ENCODE measurements at places on chromosomes 11 and 22.

DNA sequence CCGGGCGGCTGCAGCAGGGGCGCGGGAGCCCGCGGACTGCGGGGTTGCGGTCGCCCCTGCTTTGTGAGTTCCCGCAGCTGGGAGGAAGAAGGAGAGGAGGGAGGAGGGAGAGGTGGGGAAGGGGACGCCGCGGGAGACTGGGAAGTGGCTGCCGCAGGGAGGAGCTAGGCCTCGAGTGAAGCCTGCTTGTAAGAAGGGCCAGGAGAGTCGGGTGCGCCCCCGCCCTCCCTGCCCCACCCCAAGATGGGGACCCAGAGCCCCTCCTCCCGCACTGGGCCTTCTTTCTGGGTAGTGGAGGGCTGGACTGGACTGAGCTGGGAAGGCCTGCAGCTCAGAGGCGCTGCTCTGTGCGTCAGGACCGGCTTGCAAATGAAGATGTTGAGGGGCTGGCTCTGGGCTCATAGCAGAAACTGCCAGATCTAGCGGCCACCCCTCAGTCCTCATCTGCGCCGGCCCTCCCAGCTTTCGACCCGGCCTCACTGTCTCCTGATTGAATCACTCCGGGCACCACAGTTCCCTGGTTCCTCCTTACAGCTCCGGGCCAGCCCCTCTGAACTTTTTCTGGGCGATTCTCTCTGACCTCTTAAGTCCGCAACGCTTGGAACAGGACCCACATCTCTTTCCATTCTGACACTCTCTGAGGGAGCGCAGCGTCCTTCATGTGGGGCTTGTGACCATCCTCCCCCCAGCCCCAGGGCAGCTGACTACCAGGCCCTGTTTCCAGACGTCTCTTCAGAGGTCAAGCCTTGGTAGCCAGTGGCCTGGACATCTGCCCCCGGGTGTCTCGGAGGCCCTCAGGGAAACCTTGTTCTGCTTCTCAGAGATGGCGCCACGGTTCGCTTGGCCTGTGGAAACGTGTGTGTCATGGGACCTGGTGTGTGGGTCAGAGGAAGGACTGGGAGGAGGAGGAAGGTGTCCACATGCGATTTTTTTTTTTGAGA, 21.9 kb downstream of the SERPINH1 start:
- DNase-seq: no peak

DNA sequence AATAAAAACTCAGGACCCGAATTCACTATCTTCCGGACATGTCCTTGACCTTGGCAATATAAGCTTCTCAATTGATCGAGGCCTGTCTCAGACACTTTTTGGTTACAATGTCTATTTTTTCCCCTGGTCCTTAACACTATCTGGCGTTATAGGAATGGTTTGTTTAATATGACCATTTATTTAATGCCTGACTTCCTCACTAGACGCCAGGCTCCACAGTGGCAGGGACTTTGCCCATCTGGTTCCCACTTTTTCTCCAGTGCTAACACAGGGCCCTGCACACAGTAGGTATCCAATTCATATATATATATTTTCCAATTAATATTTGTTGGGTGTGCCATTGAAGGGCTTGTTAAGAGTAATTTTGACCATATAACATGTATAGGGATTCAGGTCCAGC, 7.9 kb upstream of the CBX6 start:
- DNase-seq: no peak

GRCh38 chr11:70844387-70844786, 408.0 kb downstream of the SHANK2 start:
- DNase-seq: no peak

DNA sequence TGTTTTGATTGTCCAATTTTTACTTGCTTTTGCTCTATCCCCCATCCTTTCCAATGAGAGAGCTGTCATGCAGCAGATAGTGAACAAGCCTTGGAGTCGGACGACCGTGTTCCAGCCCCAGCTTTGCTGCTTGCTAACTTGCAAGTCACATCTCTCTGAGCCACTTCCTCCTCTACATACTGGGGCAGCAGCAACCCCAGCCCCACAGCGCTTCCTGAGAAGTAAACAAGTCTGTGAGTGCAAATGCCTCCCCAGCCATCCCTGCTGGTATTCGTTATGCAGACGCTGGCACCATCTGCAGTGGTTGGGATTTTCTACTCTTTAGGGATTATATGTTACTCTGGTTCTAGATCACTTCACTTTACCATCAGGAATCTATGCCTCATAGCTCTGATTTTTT, 35.0 kb downstream of the TPBGL start:
- DNase-seq: no peak

DNA sequence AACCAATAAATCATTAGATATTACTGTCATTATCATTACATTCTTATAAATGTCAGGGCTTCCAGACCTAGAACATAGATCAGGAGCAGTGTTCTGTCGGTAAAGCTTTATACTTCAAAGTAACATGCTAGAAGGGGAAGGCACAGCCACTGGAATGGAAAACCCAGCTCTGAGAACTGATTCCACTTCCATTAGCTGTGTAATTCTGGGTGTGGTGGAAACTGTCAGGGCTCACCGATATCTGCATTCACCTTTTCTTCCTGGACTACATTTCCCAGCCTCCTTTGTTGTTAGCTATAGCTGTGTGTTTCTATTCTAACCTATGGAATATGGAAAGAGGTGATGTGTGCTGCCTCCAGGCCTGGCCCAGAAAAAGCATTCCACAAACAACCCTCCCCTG, 585.8 kb downstream of the BUD13 start:
- no peak for DNase-seq

GRCh38 chr22:42697542-42698013, 23.1 kb downstream of the A4GALT start:
- peak; percentile 43 for DNase-seq

DNA sequence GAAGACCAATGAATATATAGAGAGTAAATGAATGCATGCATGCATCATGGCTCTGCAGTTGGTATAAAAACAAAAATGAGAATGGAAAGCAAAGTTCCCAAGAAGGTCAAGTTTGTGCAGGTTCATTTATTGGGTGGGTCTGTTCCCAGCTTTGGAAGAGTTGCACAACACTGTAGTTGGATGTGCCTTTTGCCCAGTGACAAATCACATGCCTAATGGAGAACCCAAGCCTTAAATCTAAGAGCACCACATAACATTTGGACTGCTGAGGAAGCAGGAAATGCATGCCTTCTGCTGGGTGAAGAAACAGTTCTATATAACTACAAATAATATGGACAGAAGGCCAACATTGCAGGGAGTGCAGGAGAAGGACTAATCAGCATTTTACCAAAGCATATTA, 30.6 kb downstream of the PRCP start:
- DNase-seq: no peak

DNA sequence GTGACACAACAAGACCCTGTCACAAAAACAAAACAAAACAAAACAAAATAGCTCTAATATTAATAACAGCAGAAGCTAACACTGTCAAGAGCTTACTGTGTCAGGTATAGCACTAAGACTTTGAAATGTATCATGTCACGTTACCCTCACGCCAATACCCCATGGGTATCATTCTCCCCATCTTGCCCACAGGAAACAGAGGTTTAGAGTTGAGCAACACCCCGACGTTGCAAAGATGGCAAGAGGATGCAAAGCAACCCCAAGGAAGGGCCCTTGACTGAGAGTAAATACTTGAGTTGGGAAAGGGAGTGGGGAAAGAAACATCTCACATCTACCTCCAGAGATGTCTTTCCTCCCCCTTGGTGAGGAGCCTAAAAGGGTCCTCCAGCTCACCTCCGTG, 366.8 kb downstream of the LARGE1 start:
- no peak for DNase-seq

GRCh38 chr11:100066399-100066798, 620.7 kb upstream of the ARHGAP42 start:
- DNase-seq: no peak

DNA sequence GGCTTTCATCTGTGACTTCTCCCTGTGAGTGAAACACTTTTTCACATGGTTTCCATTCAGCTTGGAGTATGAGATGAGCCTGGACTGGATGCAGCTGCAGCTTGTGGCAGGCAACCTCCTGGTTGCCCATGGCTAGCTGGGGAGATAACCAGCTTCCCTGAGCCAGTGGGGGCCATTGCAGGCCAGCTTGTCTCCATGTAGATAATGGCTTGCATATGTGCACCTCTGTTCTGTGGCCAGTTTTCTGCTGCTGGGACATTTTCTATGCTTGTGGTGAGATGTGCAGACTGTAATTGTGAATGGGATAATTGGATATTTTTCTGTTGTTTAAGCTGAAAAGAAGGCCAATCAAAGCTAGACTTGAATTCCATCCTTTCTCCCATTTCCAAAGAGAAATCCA, 38.5 kb downstream of the INSC start:
- no peak for DNase-seq

GRCh38 chr11:36177836-36178235, 111.4 kb downstream of the COMMD9 start:
- no peak for DNase-seq

DNA sequence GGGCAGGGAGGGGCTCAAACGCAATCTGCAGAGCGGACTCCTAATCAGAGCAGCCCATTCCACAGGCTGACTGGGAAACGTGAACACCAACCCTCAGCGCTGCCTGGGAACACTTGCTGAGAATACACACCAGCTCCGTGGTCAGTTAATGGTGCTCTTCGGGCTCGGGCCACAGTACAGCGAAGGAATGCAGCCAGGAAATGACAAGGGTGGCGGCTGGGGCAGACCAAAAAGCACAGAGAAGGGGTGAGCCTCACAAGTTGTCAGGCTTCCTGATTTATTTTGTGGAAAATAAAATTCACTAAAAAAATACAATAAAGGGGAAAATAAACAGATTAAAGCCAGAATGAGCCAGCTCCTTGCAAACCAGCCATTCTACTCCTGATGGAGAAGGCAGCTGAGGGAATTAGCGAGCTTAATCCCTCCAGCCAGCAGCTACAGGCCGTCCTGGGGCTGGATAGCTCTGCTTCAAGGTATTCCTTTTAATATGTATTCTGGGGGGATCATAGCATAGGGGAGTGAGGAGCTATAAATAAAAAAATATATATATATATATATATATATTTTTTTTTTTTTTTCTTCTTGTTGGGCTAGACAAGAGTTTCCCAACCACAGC, 165.5 kb upstream of the NTM start:
- DNase-seq: no peak

DNA sequence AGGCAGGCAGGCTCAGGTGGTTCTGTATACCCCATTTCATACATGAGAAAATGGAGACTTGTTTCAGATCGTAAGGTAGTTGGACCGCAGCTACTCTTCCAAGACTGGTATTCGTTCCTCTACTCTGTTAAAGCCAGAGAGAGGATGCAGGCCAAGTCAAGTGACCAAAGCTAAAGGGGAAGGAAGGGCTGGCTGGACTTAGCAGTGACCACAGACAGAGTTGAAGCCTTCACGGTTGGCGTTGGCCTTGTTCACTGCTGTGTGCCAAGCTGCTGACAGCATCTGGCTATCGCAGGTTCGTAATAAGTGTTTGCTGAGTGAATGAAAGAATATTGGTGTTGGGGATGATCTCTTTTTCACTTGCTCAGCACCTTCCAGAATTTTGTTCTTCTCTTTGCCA, 64.2 kb downstream of the PTPRJ start:
- DNase-seq: no peak

- no peak for DNase-seq
These were observed 119.2 kb downstream of the FEZ1 start for GRCh38 chr11:125376856-125377255.

DNA sequence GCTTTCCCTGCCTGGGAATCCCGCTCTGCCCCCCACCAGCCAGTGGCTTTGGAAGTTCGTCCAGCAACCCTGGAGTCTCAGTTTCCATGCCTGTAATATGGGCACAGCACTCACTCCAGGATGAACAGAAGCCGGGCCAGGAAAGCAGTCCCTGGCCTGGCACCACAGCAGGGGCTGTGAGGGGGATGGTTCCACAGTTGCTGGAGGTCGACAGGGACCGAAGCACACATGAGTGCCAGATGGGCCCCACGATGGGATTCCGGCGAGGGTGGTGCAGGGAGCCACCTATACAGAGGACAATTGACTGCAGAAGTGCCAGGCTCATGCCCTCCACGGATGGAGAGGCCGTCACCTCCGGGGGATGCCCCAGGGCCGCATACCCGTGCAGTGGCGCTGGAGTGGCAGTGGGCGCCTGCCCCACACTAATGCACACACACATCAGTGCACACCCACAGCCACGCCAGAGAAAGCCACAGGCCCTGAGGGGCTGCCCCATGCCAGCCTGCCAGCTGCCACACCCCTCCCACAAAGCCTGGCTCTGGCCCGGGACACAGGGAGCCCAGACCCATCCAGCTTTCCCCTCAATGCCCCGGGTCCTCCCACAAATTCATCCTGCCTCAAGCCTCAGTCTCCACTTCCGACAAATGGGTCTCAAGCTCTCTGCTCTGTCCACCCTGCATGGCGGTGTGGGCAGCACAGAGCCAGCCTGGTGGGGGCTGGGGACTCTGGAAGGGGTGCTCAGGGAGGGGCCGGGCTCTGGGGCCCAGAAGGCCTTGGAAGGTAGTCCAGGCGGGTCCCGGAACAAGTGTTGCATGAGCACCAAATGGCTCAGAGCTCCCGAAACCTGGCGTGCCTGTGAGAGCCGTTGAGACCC, 9.7 kb downstream of the ASCL2 start:
- DNase-seq: no peak

DNA sequence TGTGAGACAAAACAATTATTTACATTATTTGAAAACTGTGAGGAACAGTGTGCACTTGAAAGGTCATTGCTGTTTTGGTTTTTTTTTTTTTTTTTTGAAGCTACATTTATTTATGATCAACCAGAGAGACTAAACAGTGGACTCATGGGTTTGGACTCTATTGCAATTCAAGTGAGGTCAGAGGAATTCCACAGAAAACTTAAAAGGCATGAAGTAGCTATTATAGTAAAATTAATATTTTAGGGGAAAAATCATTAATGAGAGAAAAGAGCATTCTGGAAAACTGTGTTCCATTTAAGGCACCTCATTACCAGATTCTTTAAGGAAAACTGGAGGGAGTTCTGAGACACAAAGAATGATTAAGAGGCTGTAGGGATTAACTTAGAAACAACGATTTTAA, 102.8 kb downstream of the WNT11 start:
- no peak for DNase-seq

GRCh38 chr11:70590356-70590991, 192.1 kb downstream of the CTTN start:
- no peak for DNase-seq

GRCh38 chr11:65742353-65742752, 21.8 kb upstream of the RNASEH2C start:
- DNase-seq: no peak

DNA sequence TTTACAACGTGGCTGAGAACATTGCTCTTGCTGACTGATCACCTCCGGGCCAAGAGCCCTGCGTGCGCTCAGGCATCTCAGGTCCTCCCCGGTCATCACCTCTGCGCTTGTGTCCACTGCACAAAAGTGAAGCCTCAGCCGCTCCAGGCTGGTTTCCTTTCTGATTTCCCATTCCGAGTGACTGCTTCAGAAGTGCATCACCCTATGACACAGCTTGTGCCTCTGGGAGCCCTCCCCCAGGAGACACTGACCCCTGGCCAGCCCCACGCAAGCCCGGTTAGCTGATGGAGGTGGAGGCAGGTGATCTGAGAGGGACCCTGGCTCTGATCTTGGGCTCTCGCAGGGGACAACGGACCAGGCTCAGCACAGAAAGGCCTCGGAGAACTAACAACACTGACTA, 38.3 kb upstream of the GNB1L start:
- no peak for DNase-seq

GRCh38 chr22:49996518-49997250, 15.9 kb downstream of the IL17REL start:
- DNase-seq: no peak

GRCh38 chr11:91978747-91979146, 245.9 kb upstream of the FAT3 start:
- no peak for DNase-seq
